ENCODE measurements at places on chromosomes 1 and 21.

DNA sequence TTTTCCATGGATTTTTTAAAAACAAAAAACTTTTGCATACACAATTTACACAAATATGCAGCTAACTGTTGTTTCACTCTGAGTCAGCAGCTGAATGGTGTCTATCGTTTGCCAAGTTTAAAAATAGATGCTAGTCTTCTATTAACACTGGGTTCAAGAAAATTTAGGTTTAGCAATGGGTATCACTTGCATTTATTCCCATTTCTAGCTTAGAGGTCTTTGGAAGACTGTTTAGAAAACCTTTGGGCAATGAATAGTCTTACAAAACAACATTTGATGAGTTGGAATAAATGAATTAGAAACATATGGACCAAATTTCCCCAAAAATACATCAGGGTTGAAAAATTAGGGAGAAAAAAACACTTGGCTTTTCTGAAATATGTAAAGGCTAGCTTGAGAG lies 165.8 kb downstream of the LYPLAL1 start:
- DNase-seq = no peak

GRCh38 chr1:45619149-45619921 lies 4.5 kb downstream of the CCDC17 start:
- no peak for DNase-seq

- DNase-seq = no peak
Observed at GRCh38 chr1:22792396-22793160, 81.9 kb downstream of the EPHB2 start.

DNA sequence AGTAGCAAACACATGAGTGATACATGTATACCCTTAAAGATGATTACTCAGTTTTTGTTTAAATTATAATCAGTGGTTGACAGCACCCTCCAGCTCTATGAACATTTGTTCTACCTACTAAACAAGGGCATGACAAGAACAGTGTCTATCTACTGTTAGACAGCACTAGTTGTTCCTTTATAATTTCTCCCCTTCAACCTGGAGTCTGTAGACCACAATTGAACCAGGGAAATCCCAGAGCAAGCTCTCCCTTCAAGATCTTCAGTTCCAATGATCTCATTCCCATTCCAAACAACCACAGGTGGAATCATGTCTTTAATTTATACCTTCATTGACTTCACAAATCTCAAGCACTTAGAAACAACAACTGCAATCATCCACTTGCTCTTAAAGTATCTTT lies 216.1 kb downstream of the HHIPL2 start:
- no peak for DNase-seq

- no peak for DNase-seq
Observed at GRCh38 chr1:205137901-205138300, 16.1 kb upstream of the RBBP5 start.

GRCh38 chr1:89262643-89263042 lies 10.0 kb downstream of the GBP5 start:
- DNase-seq = no peak
